ENCODE measurements at places on chromosomes 1 and 21. TPM values are rescaled to one million over a fixed set of nuclear protein-coding genes. Genes with fewer than 3 reads are reported as not detected.

CYB5RL gene
- total RNA-seq, result 3.8 TPM

TMIGD3 gene
- total RNA-seq, result not detected

DNA sequence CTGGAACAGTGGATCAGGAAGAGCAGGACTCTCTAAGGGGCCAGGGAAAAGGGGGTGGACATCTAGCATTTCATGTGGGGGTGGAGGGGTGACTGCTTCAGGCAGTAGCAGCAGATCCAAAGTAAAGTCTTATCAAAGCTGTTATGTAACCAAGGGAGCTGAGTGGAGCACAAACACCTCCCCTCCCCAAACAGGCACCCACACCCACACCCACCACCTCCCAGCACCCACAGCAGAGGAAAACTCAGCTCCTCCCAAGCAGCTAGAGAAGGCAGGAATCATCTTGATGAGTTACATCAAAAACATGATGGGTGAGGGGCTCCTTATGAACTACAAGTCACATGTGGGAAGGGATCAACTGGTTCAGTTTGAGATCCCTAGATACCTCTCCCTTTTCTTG is 6.0 kb downstream of the DLGAP3 start:
- DNase-seq, result no peak

GRCh38 chr21:45076245-45076711 is 1.9 kb downstream of the ADARB1 start:
- peak; percentile 68 for DNase-seq

Data from IMR-90 (cell line).